Effector memory CD4-positive, alpha-beta T cell (primary cell): ENCODE measurements at places on chromosomes 6 and 20.

- no peaks in the 10 kb centered on the region for H3K4me1 ChIP-seq
- H3K4me3 ChIP-seq = no peak overlapping the region
- no peak for DNase-seq
- no peaks in the 10 kb centered on the region for H3K36me3 ChIP-seq
These were observed 13.9 kb upstream of the IPCEF1 start for GRCh38 chr6:154370545-154370944.

GRCh38 chr20:32457479-32457986 lies 99.4 kb downstream of the ASXL1 start:
- no peak for DNase-seq
- H3K4me1 ChIP-seq = no peaks in the 10 kb centered on the region
- no peaks in the 10 kb centered on the region for H3K27me3 ChIP-seq

- H3K36me3 ChIP-seq = no peaks in the 10 kb centered on the region
- no peaks in the 10 kb centered on the region for H3K27me3 ChIP-seq
- H3K27ac ChIP-seq = no peak overlapping the region
- no peak for DNase-seq
- no peaks in the 10 kb centered on the region for H3K4me1 ChIP-seq
These were observed 29.9 kb upstream of the PLCB4 start for GRCh38 chr20:9038791-9039535.

GRCh38 chr6:144231721-144232120 lies 53.4 kb upstream of the UTRN start:
- no peak overlapping the region for H3K27ac ChIP-seq
- H3K4me3 ChIP-seq = no peak overlapping the region
- no peaks in the 10 kb centered on the region for H3K36me3 ChIP-seq
- H3K4me1 ChIP-seq = no peaks in the 10 kb centered on the region
- no peak for DNase-seq
- no peaks in the 10 kb centered on the region for H3K27me3 ChIP-seq

- no peaks in the 10 kb centered on the region for H3K4me1 ChIP-seq
- no peaks in the 10 kb centered on the region for H3K36me3 ChIP-seq
- no peak for DNase-seq
- H3K27me3 ChIP-seq = no peaks in the 10 kb centered on the region
- no peak overlapping the region for H3K27ac ChIP-seq
- H3K4me3 ChIP-seq = no peak overlapping the region
These were observed 81.7 kb upstream of the AFDN start for GRCh38 chr6:167744681-167745669.

DNA sequence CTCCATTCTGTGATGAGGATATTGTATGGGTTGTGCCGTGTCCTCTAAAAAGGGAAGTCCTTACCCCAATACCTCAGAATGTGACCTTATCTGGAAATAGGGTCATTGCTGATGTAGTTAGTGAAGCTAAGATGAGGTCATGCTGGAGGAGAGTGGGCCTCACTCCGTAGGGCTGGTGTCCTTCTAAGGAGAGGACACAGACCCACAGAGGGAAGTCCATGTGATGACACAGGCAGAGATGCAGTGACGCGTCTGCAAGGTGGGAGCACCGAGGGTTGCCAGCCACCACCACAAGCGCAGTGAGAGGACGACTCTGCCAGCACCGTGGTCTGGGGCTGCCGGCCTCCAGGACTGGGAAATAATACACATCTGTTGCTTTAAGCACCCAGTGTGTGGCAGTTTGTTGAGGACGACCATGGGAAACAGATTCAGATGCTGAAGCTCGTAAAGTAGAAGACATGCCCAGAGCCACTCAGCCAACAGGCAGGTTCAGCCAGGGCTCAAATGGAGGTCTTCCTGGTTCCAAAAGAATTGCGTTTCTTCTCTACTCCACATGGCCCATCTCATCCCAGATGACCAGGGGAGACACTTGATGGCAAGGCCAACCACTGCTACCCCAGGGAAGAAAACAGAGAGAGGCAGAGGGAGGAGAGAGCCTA lies 59.2 kb upstream of the DUSP22 start:
- H3K36me3 ChIP-seq = no peaks in the 10 kb centered on the region
- H3K27ac ChIP-seq = no peak overlapping the region
- H3K27me3 ChIP-seq = no peaks in the 10 kb centered on the region
- no peak overlapping the region for H3K4me3 ChIP-seq
- peaks cover 12% of the 10 kb centered on the region for H3K4me1 ChIP-seq
- DNase-seq = no peak

- no peak overlapping the region for H3K27ac ChIP-seq
- H3K27me3 ChIP-seq = peaks cover 9% of the 10 kb centered on the region
- peaks cover 5% of the 10 kb centered on the region for H3K4me1 ChIP-seq
- no peaks in the 10 kb centered on the region for H3K36me3 ChIP-seq
These were observed 5.5 kb upstream of the JAG1 start for GRCh38 chr20:10679269-10679668.

DNA sequence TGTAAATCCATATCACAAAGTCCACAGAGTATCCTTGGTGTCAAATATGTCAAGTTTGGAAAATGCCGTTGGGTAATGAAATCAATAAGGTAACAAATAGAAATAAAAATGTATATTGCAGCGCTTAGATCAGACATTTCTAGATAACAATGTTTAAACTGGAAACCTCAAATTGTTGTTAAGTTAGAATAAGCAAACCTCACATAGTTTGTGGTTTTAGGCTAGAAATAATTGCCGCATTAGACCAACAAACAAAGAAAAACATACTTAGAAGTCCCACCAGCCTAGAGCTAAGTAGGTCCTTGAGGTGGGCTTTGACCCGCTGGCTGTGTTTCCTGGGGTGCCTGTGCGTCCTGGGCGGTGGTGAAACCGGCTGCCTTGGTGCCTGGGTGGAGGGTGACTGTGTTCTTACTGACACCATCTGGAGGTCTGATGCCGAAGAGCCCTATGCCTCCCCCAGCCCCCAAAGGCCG lies 71.4 kb downstream of the DACT2 start:
- no peak overlapping the region for H3K27ac ChIP-seq
- DNase-seq = no peak
- no peaks in the 10 kb centered on the region for H3K4me1 ChIP-seq
- no peaks in the 10 kb centered on the region for H3K27me3 ChIP-seq

GRCh38 chr20:11182720-11183119 lies 508.9 kb upstream of the JAG1 start:
- H3K27ac ChIP-seq = no peak overlapping the region
- H3K4me3 ChIP-seq = no peak overlapping the region
- H3K4me1 ChIP-seq = no peaks in the 10 kb centered on the region
- H3K36me3 ChIP-seq = no peaks in the 10 kb centered on the region
- DNase-seq = no peak

- no peaks in the 10 kb centered on the region for H3K4me1 ChIP-seq
- no peak overlapping the region for H3K4me3 ChIP-seq
- DNase-seq = no peak
- H3K27ac ChIP-seq = no peak overlapping the region
- no peaks in the 10 kb centered on the region for H3K36me3 ChIP-seq
- H3K27me3 ChIP-seq = no peaks in the 10 kb centered on the region
These were observed 111.0 kb downstream of the CD83 start for GRCh38 chr6:14228571-14228970.

DNA sequence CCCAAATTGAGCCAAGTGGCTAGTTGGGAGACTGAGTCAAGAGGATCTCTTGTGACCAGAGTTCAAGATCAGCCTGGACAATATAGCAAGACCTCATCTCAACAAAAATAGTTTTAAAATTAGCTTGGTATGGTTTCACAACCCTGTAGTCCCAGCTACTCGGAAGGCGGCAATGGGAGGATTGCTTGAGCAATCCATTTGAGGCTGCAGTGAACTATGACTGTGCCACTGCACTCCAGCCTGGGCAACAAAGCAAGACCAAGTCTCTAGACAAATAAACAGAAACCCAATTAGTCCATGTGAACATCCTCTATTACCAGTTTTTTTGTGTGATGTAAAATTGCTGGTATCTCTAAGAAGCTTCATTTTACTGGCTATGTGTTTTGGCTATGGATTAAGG lies 106.2 kb downstream of the TULP4 start:
- H3K27me3 ChIP-seq = no peaks in the 10 kb centered on the region
- no peaks in the 10 kb centered on the region for H3K36me3 ChIP-seq
- no peak for DNase-seq
- H3K27ac ChIP-seq = no peak overlapping the region
- no peaks in the 10 kb centered on the region for H3K4me1 ChIP-seq

GRCh38 chr6:16522937-16523336 lies 238.3 kb downstream of the ATXN1 start:
- no peaks in the 10 kb centered on the region for H3K27me3 ChIP-seq
- H3K27ac ChIP-seq = no peak overlapping the region
- no peak for DNase-seq
- peaks cover 4% of the 10 kb centered on the region for H3K36me3 ChIP-seq
- H3K4me3 ChIP-seq = no peak overlapping the region
- H3K4me1 ChIP-seq = no peaks in the 10 kb centered on the region

DNA sequence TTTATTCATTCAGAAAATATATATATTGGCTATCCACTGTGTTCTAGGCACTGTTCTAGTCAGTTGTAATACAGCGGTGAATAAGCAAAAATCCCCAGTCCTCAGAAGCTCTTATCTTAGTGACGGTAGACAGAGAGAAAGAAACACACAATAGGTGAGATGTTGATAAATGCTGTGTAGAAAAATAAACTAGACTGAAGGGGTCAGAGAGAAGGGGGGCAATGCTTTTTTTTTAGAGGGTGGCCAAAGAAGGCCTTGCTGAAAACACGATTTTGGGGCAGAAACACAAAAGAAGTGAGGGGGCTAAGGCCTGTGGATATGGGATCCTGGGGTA lies 68.0 kb upstream of the MBOAT1 start:
- H3K36me3 ChIP-seq = no peaks in the 10 kb centered on the region
- H3K27ac ChIP-seq = no peak overlapping the region
- H3K4me1 ChIP-seq = no peaks in the 10 kb centered on the region

DNA sequence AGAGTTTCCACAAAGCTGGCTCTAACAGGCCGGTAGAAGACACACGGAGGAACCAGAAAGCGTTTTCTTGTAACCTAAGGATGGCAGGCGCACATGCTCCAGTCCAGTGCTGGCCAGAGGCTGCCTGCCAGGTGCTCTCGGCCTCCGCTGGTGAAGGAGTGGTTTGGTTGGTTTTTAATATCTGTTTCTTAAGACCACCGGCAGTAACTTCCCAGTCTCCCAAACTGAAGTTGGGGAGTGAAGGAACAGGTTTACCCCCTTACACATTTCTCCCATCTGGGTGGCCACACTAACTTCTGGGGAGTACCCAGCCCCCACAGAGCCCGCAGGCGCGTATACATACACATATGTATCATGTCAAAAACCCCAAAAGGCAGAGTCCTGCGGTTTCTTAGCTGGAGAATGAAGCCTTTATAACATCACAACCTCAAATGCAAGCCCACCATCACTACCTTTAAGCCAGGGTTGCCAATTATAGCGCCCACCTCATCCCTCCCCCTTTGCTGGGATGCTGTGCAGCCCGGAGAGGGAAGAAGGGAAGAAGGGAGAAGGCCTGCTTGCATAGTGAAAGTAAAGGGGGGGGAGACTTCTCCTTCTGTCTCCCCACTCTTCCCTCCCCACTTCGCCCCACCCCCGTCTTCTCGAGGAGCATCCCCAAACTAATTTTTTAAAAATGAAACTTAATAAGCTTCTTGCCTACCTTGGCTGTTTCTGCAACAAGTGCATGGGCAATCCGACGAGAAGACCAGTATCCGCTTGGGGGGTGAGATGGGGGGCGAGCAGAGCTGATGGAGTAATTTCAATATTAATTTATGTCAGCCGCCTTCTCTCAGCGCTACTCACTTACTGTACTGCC lies 1.0 kb downstream of the TRERF1 start:
- peak overlapping the region; percentile 54 for H3K27ac ChIP-seq
- H3K27me3 ChIP-seq = no peaks in the 10 kb centered on the region
- H3K4me1 ChIP-seq = peaks cover 15% of the 10 kb centered on the region
- peak overlapping the region; percentile 95 for H3K4me3 ChIP-seq

DNA sequence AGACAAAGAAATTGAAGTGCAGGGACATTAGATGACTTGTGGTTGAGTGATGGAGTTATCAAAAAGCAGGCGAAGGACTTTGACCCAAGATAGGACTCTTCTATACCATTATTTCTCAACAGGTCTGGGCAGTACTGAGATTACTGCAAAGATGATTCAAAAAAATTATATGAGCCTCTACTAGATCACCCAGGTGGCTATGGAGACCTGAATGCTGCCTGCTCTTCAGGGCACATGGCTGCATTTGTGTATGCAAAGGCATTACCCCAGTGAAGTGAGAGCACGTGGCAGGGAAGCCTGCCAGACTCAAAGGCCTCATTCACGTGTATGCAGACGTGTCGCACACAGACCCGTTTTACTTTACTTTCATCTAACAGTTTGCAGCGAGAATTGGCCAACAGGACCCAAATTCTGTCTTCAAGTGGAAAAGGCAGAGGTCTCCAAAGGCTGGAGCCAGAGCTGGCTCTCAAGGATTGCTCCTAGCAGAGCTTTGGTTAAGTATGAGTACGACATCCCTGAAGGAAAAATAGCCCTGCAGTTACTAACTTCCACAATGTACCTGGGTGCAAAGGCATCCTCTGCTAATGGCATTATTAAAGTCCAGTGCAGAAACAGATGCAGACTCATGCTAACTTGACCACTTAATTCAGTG lies 113.8 kb upstream of the ARMC2 start:
- H3K4me3 ChIP-seq = no peak overlapping the region
- H3K27me3 ChIP-seq = no peaks in the 10 kb centered on the region
- DNase-seq = no peak
- H3K4me1 ChIP-seq = no peaks in the 10 kb centered on the region
- H3K36me3 ChIP-seq = no peaks in the 10 kb centered on the region
- H3K27ac ChIP-seq = no peak overlapping the region

GRCh38 chr6:136971609-136972008 lies 49.5 kb downstream of the SLC35D3 start:
- peaks cover 6% of the 10 kb centered on the region for H3K27me3 ChIP-seq
- H3K4me3 ChIP-seq = no peak overlapping the region
- H3K27ac ChIP-seq = no peak overlapping the region
- H3K36me3 ChIP-seq = no peaks in the 10 kb centered on the region
- H3K4me1 ChIP-seq = no peaks in the 10 kb centered on the region

GRCh38 chr6:159682295-159682694 lies 10.7 kb downstream of the SOD2 start:
- no peaks in the 10 kb centered on the region for H3K4me1 ChIP-seq
- no peak overlapping the region for H3K27ac ChIP-seq
- H3K27me3 ChIP-seq = no peaks in the 10 kb centered on the region
- no peak overlapping the region for H3K4me3 ChIP-seq
- DNase-seq = no peak

DNA sequence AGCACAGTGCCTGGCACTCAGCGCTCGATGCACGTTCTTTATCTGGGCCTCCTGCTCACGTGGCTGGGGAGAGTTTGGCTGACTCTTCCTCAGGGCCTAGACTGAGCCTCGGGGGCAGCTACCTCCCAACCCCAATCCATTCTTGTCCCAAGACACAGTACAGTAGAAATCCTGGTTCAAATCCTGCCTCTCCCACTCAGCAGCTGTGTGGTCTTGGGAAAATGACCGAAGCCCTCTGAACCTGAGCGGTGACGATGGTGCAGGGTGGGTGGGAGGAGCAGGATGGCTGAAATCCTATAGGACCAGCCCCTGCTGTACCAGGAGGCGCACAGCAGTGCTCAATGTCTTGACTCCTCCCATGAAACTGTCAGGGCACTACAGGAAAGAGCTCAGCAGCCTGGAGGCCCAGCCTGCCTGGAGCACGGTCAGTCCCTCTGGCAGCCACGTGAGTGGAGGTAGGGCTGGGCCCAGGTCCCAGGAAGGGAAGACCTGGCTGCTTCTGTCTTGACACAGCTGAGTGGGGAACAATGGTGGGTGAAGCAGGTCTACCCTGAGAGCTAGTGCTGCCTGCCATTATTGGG lies 31.5 kb downstream of the PDRG1 start:
- H3K4me3 ChIP-seq = no peak overlapping the region
- no peaks in the 10 kb centered on the region for H3K36me3 ChIP-seq
- H3K4me1 ChIP-seq = no peaks in the 10 kb centered on the region
- H3K27ac ChIP-seq = no peak overlapping the region
- no peak for DNase-seq

GRCh38 chr6:137661601-137662000 lies 167.4 kb upstream of the OLIG3 start:
- peak; percentile 2 for DNase-seq
- H3K27me3 ChIP-seq = no peaks in the 10 kb centered on the region
- H3K4me3 ChIP-seq = no peak overlapping the region
- no peaks in the 10 kb centered on the region for H3K4me1 ChIP-seq
- no peak overlapping the region for H3K27ac ChIP-seq
- H3K36me3 ChIP-seq = no peaks in the 10 kb centered on the region
